Dorsolateral prefrontal cortex (tissue), 122 donors: ENCODE measurements at places on chromosomes 5 and 9.

GRCh38 chr9:121399883-121400607, 30.0 kb upstream of the STOM start:
- no peak for DNase-seq

GRCh38 chr5:144002876-144003275, 167.6 kb downstream of the YIPF5 start:
- DNase-seq, result no peak

DNA sequence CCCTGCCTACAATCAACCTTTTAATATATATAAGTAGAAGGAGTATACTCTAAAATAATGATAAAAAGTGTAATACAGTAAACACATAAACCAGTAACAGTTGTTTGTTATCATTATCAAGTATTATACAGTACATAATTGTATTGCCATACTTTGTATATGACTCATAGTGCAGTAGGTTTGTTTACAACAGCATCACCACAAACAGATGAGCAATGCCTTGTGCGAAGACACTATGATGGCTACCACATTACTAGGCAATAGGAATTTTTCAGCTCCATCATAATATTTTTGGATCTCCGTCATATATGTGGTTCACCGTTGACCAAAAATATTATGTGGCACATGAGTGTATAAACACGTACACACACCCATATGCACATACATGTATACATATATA, 69.7 kb upstream of the APC start:
- no peak for DNase-seq

- DNase-seq, result no peak
Observed at GRCh38 chr5:58275516-58275915, 184.4 kb downstream of the PLK2 start.

DNA sequence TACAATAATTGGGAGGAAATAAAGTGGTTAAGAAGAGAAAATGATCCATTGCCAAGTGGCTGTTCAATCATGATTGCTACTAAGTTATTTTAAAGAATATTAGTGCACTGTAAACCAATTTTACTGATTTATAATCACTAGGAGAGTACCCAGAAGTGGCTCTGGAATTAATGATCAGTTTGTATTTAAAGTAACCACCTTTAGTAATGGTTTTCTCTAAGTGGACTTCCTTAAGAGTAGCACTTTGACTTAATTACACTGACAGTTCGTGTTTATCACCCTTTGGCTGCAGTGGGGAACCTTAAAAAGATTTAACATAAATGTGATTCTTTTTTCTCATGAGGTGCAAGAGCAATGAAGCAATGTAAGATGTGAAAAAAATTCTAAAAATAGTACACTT, 310.8 kb downstream of the CDH12 start:
- no peak for DNase-seq
